SK-N-SH treated with all-trans-retinoic acid at 6 μM for 48 hours (cell line): ENCODE measurements at places on chromosomes 5 and 9.
A peak's percentile ranks its signal among the peaks of the same experiment; 100 is the strongest.

- no peak for ATAC-seq
Measured at GRCh38 chr9:84466580-84467285, 126.2 kb upstream of the SLC28A3 start.

DNA sequence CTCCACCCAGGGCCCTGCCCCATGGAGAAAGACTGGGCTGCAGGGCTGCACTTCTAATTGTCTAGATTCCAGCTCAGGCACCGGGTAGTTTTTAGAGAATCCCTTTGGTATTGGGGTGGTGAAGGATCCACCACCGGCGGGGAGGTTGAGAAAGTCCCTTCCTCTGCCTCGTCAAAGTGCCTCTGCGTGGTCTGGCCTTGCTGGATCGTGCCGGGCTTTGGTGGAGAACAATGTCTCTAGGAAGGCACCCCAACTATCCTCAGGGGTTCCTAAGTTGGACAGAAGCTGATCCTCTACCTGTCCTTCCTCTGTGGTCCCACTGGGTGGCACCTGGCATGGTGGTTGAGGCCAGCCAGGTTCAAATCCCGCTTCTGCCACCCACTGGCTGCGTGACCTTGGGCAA, 7.3 kb upstream of the AMBP start:
- ATAC-seq: no peak

GRCh38 chr5:96297290-96297689, 135.8 kb downstream of the PCSK1 start:
- peak; percentile 95 for ATAC-seq

- ATAC-seq: no peak
Measured at GRCh38 chr9:97964901-97965300, 18.2 kb upstream of the ANP32B start.

- ATAC-seq: no peak
Measured at GRCh38 chr9:124505901-124506346, 1.3 kb downstream of the NR5A1 start.

DNA sequence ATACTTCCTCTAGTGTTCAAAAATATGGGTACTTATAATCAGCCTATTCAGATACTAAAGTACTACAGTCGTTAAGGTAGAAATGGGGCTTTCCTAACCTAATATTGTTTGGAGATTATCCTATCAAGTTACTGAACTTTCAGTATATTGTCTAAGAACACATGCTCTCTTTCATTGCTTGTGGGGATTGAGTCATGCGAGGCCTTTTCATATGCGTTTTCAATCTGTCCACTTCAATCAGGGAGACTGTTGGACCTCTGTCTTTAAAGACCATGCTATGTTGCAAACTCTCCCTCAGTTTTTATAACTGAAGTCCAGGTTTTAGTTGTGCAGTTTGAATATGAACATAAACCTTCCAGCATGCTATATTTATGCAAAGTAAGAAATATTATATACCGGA, 15.0 kb downstream of the PRR16 start:
- peak; percentile 90 for ATAC-seq

- ATAC-seq: no peak
Measured at GRCh38 chr9:109908459-109909390, 128.7 kb downstream of the PALM2AKAP2 start.

DNA sequence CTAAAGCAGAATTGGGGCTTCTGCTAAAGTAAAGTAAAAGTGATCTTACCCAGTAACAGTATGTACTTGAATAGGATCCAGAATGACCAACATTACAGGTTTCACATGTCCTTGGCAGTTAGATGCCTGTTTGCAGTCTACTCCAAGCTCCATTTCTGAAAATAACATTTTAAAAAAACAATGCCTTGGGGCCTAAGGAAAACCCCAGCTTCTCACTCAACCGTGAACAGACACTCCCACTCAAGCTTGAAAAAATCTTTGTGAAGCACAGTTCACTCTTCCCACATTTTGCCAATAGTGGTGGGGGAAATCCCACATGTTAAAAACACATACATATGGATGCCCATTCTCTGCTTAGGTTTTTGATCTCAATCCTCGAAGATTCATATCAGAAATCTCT, 304.1 kb downstream of the ARRDC3 start:
- no peak for ATAC-seq

- no peak for ATAC-seq
Measured at GRCh38 chr9:87771316-87772006, 45.5 kb downstream of the CTSL start.

DNA sequence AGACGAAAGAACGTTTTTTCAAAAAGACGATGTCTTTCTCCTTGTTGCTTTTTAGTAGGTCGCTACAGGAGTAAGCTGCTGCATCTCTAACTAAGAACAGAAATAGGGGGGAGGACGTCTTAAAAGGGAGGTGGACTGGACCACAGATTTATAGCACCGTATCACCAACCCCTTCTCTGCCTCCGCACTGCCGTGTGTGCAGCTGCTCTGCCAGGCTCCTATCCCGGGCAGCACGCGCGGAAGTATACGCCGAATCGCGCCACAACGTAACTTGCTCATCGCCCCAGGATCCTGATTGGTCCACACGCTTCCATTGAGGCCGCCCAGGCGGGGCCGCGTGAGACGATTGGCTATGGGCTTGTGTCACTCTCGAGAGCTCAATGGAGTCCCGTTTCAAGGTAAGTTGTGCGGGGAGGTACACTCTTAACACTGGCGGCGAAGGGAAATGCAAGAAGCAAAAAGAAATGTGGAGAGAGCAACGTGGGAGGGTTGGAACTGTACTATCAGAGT, at the start of gene ELAVL2:
ELAVL2 (minus strand) TSS at position 121 of the 510 bp plus-strand sequence. CDS start 64,006 bp downstream, outside the sequence.
- peak; percentile 98 for ATAC-seq

GRCh38 chr5:79837761-79838551, 148.3 kb downstream of the CMYA5 start:
- ATAC-seq: no peak

GRCh38 chr5:28862137-28862859, 1823.9 kb upstream of the CDH9 start:
- no peak for ATAC-seq

GRCh38 chr5:111787006-111787405, 30.0 kb upstream of the NREP start:
- no peak for ATAC-seq

DNA sequence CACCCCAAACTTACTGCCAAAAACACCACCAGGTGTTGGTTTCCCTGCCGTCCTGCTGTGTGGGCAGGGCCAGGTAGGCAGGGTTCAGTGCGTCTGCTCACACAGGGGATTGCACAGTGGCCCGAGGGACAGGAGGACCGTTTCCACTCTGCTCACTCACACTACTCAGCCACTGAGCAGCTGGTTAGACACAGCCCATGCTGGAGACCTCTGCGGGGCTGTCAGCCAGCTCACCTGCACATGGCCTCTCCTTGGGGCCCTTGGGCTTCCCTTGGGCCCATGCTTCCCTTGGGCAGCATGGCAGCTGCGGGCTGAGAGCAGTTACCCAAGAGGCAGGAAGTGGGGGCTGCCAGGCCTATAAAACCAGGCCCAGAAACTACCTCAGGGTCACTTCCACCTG, 79.0 kb downstream of the SYK start:
- no peak for ATAC-seq

GRCh38 chr9:123614306-123615263, 258.6 kb downstream of the CRB2 start:
- ATAC-seq: no peak

- no peak for ATAC-seq
Measured at GRCh38 chr9:19020886-19021455, 12.0 kb downstream of the SAXO1 start.

DNA sequence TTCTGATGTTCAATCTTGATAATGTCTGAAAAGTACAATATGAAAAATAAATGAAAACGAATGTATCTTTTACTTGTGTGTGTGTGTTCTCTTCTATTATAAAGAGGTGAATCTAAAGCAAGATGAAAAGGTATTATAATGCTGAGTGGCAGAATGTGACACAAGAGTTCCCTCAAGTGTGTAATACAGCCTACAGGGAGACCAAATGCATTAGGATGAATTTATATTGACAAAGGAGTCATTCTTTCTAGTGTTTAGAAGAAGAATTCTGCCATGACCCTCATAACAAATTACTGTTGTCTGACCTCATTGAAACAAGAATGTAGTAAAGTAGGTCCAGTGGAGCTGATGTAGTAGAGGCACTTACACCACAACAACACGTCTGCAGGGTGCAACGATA, 1119.0 kb upstream of the CDH10 start:
- ATAC-seq: no peak

DNA sequence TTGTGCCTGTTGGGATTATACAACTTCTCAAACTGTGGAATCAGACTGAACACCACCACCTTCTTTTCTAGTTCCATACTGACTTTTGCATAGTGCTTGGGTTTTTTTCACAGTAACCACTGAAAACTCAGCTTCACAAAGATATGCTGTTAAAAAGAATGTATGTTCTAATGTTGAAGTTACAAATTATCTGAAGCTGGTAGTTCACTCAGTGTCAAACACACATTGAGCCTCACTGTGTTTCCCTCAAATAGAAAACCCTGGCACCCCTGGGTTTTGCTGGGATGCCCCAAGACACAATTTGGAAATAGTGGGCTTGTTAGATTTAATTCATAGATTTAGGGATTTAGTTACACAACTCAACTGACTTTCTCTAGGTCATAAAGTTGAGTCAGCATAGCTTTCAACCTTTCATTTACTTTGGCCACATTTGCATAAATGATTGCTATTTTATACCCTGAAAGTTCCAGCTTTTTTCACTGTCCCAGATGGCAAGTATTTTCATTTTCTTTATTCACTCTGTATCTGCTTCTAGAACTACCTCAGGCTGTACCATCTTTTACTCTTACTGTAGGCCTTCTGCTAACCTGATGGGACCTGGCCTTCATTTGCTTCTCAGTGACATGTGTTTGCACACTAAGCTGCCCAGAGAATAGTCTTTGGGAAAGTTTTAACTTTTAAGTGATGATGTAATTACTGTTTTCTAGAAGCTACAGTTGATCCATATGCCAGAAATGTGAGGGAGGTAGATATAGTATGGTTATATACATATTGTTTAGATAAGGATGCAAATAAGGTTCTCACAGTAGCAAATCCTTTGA, 115.1 kb downstream of the CDC42SE2 start:
- ATAC-seq: no peak

DNA sequence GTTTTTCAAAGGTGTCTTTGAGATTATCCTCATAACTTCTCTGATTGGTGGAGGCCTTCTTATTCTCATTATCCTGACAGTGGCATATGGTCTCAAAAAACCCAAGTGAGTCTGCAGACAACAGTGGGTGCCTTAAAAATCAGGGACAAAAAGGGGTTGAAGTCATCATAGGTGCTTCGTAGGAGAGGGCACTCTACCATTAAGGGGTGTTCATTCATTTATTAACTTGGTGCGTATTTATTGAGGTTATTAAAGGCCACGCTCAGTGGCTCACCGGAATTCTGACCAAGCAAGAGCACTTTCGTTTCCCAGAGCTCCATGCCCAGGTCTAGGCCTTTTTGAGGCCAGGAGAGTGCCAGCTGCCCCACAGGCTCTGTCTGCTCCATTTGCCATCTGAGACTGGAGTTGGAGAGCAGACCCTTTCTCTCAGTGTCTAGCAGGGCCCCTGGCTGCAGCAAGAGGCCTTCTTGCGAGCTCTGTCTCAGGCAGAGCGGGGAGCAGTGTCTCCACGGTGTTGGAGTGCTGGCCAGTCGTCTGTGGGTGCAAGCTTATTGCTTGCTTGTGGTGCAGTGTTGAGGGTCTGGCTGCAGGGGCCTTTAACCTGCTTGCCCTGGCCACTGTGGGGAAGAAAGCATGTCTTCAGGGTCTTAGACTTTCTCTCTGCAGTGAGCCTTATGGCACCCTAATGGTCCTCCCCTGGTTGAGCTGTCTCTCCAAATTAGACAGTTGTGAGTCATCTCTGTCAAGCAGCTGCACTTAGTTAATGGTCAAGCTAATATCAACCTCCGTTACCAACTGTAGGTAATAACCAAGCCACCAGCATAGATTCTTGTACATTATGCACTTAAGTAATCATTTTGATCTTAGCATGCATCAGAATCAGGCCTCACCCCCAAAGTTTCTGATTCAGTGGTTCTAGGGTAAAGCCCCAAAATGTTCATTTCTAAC, 62.6 kb downstream of the IL31RA start:
- no peak for ATAC-seq

GRCh38 chr5:180115326-180116076, 43.9 kb upstream of the RNF130 start:
- no peak for ATAC-seq

DNA sequence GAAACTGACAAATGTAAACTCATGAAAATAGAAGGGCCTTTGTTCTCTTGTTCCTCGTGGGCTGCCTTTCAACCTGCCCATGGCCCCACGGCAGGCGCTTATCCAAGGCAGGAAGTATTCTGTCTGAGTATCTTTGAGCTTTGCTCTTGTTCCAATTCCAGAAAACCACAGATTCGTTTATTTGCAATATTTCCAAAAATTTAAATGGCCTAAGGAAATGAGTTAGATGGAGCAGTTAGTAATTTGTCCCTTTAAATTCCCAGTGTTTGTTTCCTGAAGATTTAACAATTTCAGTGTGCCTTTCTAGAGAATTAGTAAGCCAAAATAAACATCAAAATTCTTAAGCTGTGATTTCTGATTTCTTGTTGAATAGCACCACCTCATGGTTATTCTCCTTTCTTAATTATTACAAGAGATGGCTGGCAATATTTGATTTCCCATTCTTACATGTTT, 299.4 kb upstream of the RASA1 start:
- ATAC-seq: 0 out of 3 replicates have a peak, but pooled peaks have one; percentile 42

DNA sequence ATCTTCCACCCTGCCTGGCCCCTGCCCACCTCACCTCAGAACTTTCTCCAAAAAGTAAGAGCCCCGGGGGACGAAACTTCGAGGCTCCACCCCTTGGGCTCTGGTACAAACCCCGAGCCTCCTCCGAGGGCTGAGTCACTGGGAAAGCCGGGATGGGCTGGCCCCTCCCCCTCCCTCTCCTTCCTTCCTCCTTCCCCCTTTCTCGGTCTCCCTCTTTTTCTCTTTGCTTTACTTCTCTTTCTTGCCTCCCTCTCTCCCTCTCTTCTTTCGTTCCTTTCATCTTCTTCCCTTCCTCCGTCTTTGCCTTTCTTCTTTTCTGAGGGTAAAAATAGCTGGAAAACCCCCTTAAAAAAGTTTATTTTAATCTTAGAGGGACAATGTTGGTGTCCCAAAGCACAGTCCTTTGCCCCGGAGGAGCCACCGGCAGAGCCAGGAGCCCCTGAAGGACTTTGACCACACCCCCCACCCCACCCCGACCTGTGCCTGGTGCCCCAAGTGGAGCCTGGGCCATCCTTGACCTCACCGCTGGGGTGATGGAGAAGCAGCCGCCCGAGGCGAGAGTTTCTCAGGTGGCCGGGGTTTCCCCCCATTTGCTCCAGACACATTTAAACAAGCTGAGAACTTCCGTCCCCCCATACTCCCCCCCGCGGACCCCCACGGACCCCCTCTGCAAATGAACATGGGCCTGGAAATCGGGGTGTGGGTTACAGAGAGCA, 5.7 kb upstream of the NOTCH1 start:
- ATAC-seq: peak; percentile 69

DNA sequence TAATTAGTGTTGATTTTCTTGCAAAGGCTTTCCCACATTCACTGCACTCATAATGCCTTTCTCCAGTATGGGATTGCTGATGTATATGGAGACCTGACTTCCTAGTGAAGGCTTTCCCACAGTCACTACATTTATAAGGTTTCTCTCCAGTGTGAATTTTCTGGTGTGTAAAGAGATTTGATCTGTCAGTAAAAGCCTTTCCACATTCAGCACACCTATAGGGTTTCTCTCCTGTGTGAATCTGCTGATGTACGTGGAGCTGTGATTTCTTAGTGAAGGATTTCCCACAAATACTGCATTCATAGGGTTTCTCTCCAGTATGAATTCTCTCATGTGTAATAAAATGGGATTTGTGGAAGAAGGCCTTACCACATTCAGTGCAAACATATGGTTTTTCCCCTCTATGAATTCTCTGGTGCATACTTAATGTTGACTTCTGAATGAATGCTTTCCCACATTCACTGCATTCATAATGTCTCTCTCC, 31.1 kb downstream of the ZNF484 start:
- no peak for ATAC-seq
